ENCODE measurements at places on chromosomes 16 and 17.

- DNase-seq: no peak
These were observed 1.2 kb downstream of the GALK1 start for GRCh38 chr17:75763613-75764416.

DNA sequence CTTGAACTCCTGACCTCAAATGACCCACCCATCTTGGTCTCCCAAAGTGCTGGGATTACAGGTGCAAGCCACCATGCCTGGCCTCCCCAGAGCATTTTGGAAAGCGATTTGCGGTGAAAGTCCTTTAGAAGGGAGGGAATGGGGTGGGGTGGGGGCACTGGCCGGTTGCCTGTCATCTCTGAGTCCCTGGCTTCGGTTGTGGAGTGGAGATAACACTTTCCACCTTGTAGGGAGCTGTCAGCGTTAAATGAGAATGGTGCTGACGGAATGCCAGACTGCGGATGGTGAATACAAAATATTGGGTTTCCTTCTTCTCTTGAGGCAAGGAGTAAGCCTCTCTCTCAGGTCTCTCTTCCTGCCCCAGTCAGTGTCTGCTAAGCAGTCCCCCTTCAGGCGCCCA, 5.2 kb upstream of the WNT3 start:
- DNase-seq: no peak

DNA sequence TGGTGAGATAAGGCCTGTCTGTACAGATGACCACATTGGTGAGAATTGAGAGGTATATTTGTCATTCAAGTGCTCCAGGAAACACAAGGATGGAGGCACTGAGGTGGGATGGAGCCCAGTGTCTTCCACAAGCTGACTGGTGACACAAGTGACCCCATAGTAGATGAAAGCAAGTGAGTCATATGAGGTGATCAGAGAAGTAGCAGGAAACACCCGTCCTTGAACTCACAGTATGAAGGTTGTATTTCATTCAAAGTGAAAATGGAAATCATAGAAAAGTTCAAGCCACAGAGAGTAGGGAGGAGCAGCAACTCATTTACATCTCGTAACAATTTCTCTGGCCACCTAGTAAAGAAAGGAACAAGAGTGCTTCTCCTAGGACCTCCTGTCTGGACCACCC, 609.8 kb downstream of the HS3ST4 start:
- DNase-seq: no peak

DNA sequence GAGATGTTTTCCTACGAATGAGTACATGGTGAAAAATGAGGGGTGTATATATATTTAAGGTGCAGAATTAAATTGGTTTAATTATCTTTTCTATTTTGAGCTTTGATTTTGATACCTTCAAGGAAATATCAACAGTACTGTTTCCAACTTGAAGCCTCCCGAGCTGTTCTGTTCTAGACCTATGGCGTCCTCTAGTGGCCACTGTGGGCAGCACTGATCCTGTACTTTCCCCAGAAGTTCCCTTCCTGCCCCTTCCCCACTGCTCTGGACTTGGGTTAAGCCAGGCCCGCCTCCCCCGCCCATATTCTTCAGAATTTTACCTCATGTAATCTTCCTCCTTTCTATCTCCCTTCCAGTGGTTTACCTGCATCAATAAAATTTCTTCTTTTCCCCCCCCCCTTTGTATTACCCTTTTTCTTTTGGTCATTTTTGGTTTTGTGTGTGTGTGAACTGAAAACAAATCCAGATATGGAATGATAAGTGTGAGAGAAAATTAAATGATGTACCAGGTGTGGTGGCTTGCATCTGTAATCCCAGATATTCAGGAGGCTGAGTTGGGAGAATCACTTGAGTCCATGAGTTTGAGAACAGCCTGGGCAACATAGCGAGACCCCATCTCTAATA, 1643.5 kb downstream of the TP53TG3F start:
- no peak for DNase-seq

DNA sequence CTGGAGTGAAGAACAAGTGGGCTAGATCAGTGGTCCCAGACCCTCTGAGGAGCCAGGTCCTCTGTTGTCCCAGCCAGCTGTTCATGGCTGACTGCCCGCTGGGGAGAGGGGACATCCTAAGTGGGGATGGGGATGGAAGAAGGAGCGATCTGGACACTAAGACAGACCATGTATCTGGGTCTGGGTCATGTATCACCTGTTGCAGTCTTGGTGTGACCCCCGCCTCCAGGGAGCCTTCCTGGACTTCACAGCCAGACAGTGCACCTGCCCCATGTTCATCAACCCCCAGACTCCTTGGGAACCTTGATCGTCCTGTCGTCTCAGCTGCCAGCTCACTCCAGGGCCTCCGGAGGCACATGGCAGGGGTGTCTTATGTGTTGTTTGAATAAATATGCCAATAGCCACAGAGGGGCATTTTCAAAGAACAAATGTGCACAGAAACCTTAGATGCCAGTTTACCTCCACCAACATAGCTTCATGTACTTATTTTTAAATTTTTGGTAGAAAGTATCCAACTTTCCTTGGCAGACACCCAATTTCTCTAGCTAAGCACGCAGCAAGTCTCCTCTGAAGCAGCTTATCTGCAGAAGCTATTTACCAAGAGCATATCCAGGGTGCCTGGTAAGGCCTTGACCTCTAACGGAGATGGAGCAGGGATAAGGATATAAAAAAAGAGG, 43.2 kb downstream of the CRISPLD2 start:
- no peak for DNase-seq

- DNase-seq: no peak
These were observed 384.6 kb downstream of the SLC39A11 start for GRCh38 chr17:72707881-72708280.

GRCh38 chr16:4179020-4179419, 62.8 kb upstream of the ADCY9 start:
- DNase-seq: no peak
